ENCODE measurements at places on chromosomes 2 and 18.

DNA sequence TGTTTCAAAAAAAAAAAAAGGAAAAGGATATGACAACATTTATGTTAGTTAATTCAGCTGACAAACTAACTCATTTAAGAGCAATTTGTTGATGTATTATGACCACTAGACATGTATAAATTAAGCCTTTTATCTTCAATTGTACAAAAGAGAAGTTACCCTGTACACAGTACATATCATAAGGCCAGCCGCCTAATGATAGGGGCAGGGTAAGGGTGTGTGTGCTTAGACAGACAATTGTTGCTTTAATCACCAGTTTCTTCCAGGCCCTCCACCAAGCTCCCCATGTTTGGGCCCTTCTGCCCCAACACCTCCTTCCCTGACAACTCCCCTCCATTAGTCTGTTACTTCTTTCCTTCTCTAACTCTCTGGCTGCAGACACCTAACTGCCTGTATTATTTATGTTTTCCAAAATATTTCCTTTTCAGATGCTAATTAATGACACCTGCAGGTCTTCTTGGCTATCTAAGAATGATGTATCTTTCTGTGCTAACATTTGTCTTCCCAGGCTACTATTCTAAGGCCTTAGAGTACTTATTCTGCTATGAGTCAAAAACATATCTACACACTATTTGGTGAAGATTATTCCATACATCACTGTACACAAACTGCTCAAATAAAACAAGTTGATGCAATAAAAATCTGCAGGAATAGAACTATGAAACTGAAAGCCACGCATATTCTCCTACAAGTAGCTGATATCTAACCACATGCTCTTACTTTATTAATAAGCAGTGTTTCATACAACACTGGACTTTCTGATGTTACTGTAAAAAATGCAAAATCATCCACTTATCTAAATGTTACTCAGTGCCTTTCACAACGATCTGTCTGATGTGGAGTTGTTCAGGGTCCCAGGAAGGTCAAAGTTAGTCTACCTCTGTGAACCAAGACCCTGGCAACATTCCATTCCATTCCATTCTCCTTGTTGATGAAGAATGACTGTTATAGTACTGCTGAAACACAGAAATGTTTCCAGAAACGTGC is 26.4 kb downstream of the TMEM131 start:
- DNase-seq = no peak

DNA sequence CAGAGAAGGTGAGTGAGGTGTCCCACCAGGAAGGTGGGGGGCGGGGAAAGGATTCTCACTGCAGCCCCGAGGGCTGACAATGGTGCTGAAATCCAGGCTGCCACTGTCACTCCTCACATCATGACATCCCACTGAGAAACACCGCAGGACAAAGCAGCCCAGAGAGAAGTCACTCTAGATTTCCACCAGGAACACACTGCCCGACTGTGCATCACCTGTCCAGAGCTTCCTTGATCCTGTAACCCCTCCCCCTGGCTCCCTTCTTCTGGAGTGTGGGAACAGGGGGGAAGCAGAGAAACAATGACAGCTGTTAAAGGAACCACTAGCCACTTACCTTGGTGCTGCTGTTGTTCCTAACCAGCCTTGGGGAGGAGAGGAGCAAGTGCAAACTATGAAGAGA is 69.9 kb downstream of the MRO start:
- no peak for DNase-seq

- no peak for DNase-seq
Observed at GRCh38 chr2:30149976-30150375, 3.2 kb downstream of the YPEL5 start.

- no peak for DNase-seq
Observed at GRCh38 chr2:9285385-9285920, 78.8 kb downstream of the ASAP2 start.

- DNase-seq = no peak
Observed at GRCh38 chr2:58202404-58202803, 38.7 kb downstream of the FANCL start.

All from hippocampal formation (tissue), 2 donors.